ENCODE measurements at places on chromosomes 12 and 14.
A peak's percentile ranks its signal among the peaks of the same experiment; 100 is the strongest.

DNA sequence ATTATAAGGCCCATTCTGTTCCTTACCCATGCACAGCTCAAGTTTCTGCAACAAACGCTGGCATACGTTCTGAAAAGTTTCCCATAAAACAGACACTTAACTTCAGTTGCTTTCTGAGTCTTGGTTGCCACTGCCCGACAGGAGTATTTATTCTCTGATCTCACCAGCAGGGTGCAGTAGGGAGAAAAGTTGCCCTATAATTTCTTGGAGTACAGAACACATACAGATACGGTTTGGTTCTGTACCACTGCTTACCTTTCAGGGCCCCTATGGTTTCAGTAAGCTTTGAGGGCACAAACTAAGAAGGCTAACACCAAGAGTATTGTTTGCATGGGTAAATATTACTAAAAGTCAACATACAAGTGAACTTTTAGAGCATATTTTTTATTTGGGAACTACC, 77.9 kb downstream of the SPATA7 start:
- DNase-seq: no peak

DNA sequence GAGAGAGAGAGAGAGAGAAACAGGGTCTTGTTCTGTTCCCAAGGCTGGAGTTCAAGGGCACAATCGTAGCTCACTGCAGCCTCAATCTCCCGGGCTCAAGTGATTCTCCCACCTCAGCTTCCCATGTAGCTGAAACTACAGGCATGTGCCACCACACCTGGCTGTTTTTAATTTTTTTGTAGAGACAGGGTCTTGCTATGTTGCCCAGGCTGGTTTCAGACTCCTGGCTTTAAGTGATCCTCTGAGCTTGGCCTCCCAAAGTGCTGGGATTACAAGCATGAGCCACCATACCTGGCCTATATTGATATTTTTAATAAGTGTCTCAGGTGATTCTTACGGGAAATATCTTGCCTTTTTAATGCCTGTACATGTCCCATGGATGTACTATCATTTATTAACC, 50.9 kb upstream of the STON2 start:
- DNase-seq: no peak

- no peak for DNase-seq
Measured at GRCh38 chr14:55819610-55820304, 239.8 kb downstream of the KTN1 start.

GRCh38 chr14:91398707-91399106, 18.9 kb downstream of the CCDC88C start:
- no peak for DNase-seq

GRCh38 chr12:65930114-65930828, 106.0 kb downstream of the HMGA2 start:
- DNase-seq: no peak

DNA sequence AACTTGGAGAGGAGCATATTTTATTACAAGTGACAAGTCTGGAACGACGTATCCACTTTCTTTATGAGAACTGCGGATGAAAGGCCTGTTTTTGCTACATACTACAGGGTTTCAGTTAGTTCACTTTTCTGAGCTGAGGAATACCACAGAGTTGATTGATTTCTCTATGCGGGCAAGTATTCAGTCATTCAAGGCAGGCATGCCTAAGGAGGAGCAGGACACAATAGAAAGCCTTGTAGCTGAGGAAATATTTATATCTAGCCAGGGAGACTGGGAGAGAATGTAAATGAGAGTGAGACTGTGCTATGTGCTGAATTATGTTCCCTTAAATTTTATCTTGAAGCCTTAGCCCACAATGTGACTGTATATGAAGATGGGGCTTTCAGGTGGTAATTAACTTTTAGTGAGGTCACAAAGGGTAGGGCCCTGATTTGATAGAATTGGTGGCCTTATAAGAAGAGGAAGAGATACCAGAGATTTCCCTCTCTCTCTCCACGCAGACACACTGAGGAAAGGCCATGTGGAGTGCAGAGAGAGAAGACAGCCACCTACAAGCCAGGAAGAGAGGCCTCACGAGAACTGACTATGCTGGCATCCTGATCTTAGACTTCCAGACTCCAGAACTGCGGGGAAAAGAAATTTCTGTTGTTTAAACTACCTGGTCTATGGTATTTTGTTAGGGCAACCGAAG, 459.0 kb upstream of the ATP2B1 start:
- DNase-seq: no peak

DNA sequence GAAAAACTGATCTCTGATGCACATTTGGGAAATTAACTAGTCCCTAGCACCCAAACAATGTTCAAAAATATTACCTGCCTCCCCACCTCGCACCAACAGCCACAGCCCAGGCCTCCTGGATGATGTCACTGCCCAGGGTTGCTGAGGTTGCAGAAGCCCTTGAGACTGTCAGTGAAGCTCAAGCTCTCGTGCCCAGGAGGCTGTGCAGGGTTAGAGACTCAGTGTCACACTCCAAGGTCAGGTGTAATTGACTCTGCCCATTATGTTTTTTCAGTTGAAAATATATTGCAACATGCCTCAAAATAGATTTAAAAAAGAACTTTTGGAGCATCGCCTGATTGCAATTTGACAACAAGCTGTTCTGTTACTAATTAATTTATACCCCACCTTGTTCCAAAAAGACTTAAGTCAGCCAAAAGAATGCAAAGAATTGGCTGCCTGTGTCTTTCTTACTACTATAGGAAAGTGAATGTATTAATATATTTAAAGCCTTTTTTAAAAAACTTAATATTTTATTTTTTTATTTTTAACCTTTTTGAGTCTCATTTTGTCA, 72.3 kb downstream of the CMAS start:
- no peak for DNase-seq

DNA sequence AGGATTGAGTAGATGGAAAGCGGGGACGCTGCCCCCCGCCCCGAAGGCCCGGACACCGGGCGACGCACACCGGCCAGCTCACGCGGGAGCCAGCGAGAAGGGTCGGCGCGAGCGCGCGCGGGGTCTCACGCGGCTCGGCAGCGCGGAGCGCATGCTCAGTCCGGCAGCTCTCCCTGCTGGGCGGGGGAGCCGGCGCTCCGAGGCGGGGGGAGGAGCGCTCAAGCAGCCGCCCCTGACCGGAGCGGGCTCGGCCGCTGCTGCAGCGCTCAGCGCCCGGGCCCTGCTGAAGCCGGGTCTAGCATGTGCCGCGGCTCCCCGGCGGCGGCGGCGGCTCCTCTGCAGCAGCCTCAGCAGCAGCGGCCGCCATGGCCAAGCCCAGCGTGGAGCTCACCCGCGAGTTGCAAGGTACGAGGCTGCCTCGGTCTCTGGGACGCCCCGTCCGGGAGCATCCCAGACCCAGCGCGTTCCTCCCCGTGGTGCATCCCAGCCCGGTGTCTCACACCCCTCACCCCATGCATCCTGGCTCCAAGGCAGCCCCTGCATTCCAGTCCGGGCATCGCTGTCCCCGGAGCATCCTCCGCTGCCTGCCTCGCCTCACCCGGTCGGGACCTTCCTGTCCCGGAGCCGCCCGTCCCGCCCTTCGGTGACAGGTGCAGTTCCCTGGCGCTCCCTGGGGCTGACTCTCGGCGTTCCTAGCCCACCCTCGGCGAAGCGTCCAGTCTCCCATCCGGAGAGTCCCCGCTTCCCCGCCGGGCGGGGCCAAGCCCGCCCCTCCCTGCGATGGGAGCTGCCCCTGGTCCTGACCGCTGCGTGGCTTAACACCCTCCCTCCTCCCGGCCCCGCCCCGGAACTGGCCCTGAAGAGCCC, at the start of gene CARMIL3:
Gene CARMIL3, plus strand, starts transcription at position 221 of the 867 bp plus-strand sequence. Its CDS starts 145 bp downstream, at position 366.
- DNase-seq: peak; percentile 70

GRCh38 chr12:68240975-68241374, 12.4 kb downstream of the IL22 start:
- DNase-seq: no peak

DNA sequence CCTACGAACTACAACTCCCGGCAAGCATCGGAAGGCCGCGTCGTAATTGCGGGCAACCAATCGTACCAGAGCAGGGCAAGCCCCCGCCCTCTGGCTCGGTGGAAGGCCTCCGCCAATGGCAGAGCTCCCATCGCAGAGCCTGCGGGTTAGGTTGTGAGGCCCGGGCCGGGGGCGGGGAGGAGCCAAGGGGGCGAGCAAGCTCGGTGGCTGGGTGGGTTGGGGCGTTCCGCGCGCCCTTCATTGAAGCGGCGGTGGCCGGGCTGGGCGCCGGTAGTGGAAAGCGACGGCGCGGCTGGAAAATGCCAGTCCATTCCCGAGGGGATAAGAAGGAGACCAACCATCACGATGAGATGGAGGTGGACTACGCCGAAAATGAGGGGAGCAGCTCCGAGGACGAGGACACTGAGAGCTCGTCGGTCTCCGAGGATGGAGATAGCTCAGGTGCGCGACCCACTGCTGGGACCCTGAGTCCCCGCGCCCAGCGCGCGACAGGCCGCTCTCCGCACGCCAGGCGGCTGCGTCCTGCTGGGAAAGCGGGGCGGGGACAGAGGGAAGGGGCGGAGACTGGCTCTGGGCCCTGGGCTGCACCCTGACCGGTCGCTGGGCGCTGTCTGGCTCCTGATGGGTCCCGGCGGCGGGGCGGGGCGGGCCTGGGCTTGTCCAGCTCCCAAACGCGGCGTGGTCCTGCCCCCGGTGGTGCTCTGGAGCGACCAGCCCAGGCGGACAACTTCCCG, at the start of gene BRMS1L:
Gene BRMS1L, plus strand, starts transcription at position 121 of the 734 bp plus-strand sequence. Its CDS starts 179 bp downstream, at position 300.
- peak; percentile 98 for DNase-seq

GRCh38 chr12:11568155-11568761, 81.2 kb upstream of the ETV6 start:
- no peak for DNase-seq

DNA sequence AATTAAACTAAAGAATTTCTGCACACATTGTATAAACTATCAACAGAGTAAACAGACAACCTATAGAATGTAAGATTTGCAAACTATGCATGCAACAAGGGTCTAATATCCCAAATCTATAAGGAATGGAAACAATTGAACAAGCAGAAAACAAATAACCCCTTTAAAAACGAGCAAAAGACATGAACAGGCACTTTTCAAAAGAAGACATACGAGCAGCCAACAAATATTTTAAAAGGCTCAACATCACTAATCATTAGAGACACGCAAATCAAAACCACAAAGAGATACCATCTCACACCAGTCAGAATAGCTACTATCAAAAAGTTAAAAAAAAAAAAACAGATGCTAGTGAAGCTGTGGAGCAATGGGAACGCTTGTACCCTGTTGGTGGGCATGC, 4.7 kb downstream of the TAS2R13 start:
- no peak for DNase-seq

DNA sequence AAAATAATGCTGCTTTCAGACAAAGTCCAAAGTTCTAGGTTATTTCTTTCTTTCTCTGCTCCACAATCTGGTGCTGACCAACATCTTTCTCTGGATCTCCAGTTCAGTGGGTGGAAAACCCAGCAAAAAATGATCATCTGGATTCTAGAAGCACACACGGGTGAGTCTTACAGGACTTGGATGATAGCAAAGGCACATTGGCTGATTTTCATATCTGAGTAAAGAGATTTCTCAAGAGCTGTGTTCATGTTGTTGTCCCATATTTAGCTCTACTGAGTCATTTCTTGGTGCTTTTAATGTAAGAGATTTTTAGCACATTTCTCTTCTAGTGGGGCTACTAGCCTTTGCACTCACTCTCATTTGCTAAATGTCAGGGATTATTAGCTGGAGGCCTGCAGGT, 336.7 kb downstream of the GALC start:
- no peak for DNase-seq

DNA sequence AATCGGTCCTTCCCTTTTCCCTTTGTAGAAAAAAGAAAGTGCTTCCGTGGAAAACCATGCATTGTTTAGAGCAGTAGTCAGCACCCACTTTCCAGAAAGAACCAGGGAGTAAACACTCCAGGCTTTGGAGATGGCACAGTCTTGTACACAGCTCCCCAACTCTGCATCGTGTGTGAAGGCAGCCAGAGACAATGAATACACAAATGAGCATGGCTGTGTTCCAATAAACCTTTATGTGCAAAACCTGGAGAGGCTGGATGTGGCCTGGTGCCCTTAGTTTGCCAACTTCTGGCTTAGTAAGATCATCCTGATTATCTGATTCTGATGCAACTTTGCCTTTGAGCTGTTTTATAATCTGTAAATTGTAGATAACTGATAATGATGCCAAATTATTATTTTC, 463.4 kb upstream of the TMEM132C start:
- DNase-seq: no peak

DNA sequence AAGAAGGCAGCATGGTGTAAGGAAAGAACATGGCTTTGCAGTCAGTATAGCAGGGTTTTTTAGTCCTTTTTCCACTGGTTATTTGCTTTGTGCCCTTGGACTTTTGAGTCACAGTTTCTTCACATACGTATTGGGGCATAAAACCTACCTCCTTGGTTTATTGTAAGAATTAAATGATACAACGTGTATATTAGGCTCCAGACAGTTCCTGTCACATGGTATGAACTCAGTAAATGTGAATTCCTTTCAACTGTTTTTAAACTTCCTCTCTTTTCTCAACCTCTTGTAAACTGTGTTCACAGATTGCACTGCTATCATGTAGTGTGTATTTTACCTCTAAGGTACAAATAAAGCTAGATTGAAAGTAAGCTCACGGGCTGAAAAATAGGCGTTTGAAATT, 29.5 kb downstream of the MSRB3 start:
- DNase-seq: no peak

- no peak for DNase-seq
Measured at GRCh38 chr12:133156125-133156690, 25.1 kb upstream of the ZNF268 start.

GRCh38 chr14:63193236-63193635, 11.0 kb upstream of the RHOJ start:
- DNase-seq: no peak
